ENCODE measurements at places on chromosomes 3 and 15.
A peak's percentile ranks its signal among the peaks of the same experiment; 100 is the strongest.

DNA sequence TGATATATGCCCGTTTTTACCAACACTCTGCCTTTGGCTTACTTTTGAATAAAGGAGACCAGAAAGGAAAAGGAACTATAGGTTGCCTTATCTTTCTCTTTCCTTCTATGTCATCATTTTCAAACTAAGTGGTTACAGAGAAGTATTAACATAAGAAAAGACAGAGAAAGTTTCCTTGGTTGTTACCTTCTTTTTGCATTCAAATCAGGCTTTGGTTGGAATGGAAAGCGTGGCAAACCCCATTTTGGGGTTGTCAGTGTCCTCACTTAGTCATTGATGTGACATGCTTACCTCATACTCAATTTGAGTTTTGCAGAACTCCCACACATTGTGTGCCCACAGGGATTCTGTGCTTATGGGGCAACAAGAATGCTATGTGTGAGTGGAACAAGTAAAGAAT, 3.7 kb upstream of the THRB start:
- DNase-seq = no peak

- no peak for DNase-seq
Measured at GRCh38 chr3:195348426-195349115, 77.6 kb upstream of the XXYLT1 start.

DNA sequence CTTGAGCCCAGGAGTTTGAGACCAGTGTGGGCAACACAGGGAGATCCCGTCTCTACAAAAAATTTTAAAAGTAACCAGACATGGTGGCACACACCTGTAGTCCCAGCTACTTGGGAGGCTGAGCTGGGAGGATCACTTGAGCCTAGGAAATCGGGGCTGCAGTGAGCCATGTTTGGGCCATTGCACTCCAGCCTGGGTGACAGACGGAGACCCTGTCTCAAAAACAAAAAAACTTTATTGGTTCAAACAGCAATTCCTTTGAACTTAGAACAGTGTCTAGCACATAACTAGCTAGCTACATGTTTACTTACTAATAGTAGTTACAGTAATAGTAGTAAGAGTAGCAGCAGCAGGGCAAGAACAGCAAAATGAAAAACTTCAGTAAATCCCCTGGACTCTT, 10.1 kb downstream of the HAUS2 start:
- no peak for DNase-seq

DNA sequence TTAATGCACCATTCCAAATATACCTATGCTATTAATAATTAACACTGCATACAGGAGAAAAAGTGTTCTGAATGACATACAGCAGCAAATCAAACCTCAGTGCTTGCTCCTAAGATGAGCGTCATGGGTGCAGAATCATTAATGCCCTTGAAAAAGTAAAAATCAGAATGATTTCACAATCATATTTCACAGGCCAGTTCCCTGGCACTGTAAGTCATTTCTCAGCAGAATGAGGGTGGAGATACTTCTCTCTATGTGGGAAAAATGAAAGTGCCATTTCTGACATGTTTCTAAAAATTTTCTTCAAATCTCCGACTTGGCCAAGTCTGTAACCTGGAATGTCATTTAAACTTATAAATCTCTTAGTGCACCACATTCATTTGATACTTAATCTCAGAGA, 549.8 kb upstream of the AGTR1 start:
- DNase-seq = no peak

DNA sequence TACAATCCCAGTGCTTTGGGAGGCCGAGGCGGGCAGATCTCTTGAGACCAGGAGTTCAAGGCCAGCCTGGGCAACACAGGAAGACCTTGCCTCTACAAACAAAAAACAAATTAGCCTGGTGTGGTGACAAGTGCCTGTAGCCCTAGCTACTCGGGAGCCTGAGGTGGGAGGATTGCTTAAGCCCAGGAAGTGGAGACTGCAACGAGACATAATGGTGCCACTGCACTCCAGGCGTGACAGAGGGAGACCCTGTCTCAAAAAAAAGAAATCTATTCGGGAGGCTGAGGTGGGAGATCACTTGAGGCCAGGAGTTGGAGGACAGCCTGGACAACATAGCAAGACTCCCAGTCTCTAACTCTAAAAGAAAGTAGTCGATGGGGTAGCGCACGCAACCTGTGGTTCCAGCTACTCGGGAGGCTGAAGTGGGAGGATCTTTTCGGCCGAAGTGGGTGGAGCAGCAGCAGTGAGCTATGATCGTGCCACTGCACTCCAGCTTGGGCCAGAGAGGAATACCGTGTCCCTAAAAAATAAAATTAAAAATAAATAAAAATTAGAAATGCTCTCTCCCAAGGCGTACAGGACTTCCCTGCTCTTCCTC, 775 bp downstream of the C3orf33 start:
- no peak for DNase-seq

DNA sequence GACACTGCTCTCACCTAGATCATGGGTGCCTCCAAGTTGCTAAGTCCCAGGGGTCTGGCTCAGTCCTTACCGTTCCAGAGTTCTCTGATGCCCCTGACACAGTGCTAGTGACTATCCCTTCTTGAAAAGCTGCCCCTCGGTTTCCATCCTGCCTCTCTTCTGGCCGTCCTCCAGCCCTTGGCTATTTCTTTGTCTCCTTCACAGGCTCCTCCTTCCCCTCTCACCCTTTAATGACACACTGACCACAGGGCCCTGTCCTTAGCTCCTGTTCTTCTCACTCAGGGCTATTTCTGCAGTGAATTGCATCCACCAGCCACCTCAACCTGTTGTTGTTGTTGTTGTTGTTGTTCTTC, 31.1 kb downstream of the SLC28A1 start:
- DNase-seq = no peak

DNA sequence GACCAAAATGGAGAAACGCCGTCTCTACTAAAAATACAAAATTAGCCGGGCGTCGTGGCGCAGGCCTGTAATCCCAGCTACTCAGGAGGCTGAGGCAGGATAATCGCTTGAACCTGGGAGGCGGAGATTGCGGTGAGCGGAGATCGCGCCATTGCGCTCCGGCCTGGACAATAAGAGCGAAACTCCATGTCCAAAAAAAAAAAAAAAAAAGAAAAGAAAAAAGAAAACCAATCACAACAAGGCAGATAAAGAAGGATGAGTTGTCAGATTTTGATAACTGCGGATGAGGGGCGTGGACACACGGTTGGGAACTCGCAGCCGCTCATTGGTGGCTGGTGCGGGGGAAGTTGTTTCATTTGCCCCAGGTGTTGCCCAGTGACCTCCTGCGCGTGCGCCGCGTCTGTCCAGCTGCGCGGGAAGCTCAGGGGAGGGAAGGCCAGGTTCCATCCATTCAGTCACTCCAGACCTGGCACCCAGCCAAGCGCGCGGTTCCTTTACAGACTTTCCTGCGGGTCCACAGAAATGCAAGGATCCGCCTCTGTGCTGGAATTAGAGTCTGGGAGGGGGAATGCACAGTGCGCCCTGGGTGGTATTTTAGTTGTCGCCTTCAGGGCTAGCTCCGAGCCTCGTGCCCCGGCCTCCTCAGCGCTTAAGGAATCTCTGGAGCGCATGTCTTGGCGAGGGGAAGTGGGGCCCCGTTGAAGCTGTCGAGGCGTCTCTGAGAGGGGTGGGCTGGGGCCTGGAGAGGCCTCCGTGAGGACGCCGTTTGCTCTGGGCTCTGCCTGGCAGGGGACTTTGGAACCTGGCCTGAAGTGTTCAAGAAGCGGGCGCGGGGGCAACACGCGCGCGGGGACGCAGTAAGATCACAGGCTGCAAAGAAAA, 708 bp upstream of the GCHFR start:
- DNase-seq = peak; percentile 71

DNA sequence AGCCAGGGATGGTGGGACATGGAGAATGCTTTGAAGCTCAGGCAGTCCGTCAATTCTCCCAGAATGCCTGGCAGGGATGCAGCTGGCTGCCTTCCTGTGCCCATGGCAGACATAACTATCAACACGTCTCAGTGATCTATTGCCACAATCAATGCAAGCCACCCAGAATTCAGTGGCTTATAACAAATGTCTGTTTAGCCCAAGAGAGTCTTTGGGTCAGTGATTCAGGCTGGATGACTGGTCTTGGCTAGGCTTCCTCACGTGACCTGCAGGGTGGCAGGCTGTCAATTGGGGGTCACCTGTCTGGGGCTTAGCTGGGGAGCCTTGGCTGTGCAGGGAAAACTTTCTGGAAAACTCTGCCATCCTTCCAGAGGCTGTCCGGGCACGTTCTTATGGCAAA, 213.1 kb upstream of the LRRFIP2 start:
- no peak for DNase-seq

GRCh38 chr3:13415997-13416793, 3.9 kb downstream of the NUP210 start:
- no peak for DNase-seq

GRCh38 chr3:144114767-144115166, 143.1 kb downstream of the DIPK2A start:
- DNase-seq = no peak

- no peak for DNase-seq
Measured at GRCh38 chr15:67359431-67360079, 105.0 kb downstream of the IQCH start.
